ENCODE measurements at places on chromosomes 13 and 19.

- no peak for DNase-seq
Measured at GRCh38 chr19:41219924-41220567, 1.0 kb downstream of the AXL start.

GRCh38 chr13:106533943-106534638 is 1.4 kb downstream of the EFNB2 start:
- DNase-seq, result peak; percentile 11

GRCh38 chr19:51690454-51691073 is 2.6 kb upstream of the SPACA6 start:
- DNase-seq, result peak; percentile 74

GRCh38 chr13:23988546-23989122 is 91.3 kb upstream of the C1QTNF9B start:
- DNase-seq, result no peak

- DNase-seq, result no peak
Measured at GRCh38 chr13:26599403-26599802, 41.9 kb downstream of the WASF3 start.

- DNase-seq, result no peak
Measured at GRCh38 chr13:24173795-24174194, 13.3 kb downstream of the SPATA13 start.

GRCh38 chr19:28980236-28980868 is 232.6 kb downstream of the UQCRFS1 start:
- no peak for DNase-seq

DNA sequence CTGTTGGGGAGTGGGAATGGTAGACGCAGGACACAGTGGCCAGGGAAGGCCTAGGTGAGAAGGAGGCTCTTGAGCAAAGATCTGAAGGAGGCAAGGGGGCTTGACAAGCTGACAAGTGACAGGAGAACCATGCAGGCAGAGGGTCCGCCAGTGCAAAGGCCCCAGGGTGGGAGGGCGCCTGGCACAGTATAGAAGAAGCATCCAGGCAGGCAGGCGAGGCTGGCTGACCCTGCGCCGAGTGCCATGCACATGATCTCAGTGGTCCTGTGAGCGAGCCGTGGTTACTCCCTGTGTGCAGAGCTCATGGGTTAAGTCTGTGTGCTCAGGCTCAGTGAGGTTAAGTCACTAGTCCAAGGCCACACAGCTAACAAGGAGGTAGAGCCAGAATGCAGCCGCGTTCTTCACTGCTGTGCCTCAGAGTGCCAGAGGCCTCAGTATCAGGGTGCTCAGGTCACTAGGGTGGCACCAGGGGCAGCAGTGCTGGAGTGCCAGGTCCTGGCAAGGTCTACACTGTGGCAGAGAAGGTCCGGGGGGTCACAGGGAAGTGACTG is 15.2 kb downstream of the CNFN start:
- no peak for DNase-seq

- DNase-seq, result peak; percentile 64
Measured at GRCh38 chr19:15378534-15379082, 979 bp downstream of the AKAP8 start.

DNA sequence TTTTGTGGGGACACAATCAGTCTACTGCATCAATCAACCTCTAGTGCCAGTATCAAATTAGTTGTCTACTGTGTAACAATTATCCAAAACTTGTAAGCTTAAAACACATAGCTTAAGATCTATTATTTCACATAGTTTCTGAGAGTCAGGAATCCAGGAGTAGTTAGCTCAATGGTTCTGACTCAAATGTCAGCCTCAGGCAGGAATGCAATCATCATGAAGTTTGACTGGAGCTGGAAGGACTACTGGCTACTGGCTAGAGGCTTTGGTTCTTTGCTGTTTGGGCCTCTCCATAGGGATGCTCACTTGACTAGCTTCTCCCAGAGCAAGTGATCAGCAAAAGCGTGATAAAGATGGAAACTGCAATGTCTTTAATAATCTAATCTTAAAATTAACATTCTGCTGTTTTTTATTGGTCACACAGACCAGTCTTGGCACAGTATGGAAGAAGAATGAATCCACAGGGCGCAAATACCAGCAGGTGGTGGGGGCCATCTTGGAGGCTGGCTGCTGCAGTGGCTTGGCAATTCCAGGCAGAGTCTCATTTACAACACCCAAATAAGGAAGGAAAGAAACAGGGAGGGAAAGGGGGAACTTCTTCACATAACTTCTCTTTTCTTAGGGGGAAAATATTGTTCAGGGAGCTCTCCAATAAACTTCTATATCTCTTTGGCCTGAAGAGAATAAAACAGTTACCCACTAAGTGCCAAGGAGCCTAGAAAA is 15.7 kb downstream of the CAB39L start:
- no peak for DNase-seq

DNA sequence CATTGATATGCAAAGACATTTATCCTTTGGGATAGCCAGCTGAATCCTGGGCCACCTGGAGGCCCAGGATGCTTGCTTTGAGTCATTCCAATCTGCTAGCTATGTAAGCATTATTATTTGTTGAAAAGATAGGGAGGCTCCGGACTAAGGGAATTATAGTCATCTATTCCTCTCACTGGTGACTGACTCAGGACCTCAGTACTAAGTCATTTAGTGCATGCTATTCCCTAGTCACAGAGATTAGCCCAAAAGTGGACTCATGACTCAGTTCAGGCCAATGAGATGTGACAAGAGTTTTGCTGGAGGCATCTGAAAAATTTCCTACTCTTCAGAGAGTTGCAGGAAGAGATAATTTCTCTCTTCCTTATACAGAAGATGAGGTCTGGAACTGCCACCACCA is 67.9 kb upstream of the ITM2B start:
- no peak for DNase-seq

GRCh38 chr19:18847549-18848463 is 16.0 kb downstream of the UPF1 start:
- DNase-seq, result no peak

DNA sequence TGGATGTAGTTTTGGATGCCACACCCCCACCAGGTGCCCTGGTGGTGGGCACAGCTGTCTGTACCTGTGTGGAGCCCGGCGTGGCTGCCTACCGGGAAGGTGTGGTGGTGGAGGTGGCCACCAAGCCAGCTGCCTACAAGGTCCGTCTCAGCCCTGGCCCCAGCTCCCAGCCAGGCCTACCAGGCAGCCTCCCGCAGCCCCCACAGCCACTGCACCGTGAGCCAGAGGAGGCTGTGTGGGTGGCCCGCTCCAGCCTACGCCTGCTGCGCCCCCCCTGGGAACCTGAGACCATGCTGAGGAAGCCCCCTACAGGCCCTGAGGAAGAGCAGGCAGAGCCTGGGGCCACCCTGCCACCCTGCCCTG is 3.5 kb downstream of the CIC start:
- no peak for DNase-seq

Data from stimulated activated CD4-positive, alpha-beta T cell treated with anti-CD3 and anti-CD28 coated beads, Interleukin-1b, Interleukin-23, amount 100 ng/mL, for 48 hours (primary cell).